Effector CD8-positive, alpha-beta T cell (primary cell): ENCODE measurements at places on chromosomes 16 and 17.

GRCh38 chr17:32124985-32125847, 17.1 kb upstream of the RHOT1 start:
- DNase-seq: no peak

GRCh38 chr16:27978876-27979275, 84.6 kb downstream of the GSG1L start:
- no peak for DNase-seq

- no peak for DNase-seq
Observed at GRCh38 chr17:41824086-41824485, 11.3 kb downstream of the FKBP10 start.

DNA sequence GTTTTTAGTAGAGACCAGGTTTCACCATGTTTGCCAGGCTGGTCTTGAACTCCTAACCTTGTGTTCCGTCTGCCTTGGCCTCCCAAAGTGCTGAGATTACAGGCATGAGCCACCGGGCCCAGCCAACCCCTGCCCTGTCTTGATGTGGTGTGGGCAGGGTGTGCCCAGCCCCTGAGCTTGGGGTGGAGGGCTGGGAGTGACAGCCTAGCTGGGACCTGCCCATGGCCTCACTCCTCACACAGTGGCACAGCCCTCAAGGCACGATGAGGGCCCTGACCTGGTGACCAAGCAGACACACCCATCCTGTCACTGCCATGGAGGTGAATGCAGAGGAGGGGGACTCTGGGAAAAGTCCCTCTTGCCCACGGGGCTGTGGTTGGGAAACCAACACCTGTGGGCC, 3.0 kb downstream of the IL32 start:
- no peak for DNase-seq

DNA sequence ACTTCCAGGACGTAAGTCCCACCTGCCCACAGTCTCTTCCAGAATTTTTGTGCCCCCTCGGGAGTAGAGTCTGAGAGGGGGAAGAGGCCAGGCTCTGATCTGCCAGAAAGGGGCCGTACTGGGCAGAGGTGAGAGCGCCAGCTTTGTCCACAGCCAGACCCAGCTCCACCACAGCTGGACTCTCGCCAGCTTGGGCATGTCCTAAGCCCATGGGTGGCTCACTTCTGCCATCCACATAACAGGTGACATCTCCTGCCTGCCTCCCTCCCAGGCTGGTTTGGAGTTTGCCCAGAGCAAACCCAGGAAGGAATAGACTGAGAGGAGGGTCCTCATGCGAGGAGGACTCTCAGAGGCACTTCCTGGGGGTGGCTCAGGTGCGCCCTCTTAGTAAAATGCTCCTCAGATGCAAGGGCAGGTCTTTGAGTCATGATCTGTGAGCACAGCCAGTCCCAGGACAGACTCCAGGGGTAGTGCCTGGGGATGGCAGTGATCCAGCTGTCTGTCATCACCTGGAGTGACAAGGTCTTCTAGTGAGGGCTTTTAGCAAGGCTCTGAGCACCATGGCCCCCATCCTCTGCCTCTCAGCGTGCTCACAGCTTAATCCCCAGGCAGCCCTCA, 89.2 kb downstream of the AMFR start:
- DNase-seq: no peak

DNA sequence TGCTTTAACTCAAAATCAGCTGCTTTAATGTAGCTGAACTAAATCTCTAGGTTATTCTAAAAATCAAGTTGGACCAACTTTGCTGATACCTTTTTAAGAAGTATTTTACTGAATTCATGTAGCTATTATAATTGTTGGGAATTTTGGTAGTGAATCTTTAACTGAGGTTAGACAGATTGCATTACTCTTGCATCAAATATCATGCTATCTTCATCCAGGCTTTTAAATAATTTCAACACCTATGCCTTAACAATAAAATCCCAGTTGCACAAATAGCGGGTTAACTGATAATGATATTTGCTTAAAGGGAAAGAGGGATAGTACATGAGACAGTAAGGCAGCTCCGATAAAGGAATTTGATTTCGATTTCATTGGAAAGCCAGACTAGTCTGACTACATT, 241.3 kb upstream of the TBX2 start:
- no peak for DNase-seq

GRCh38 chr17:5846001-5846400, 224.2 kb upstream of the WSCD1 start:
- no peak for DNase-seq

GRCh38 chr17:74831444-74832146, 28.1 kb downstream of the GRIN2C start:
- DNase-seq: no peak

- no peak for DNase-seq
Observed at GRCh38 chr17:2595716-2596115, 2.3 kb downstream of the PAFAH1B1 start.

GRCh38 chr17:76884995-76885893, 17.0 kb downstream of the MGAT5B start:
- DNase-seq: no peak

DNA sequence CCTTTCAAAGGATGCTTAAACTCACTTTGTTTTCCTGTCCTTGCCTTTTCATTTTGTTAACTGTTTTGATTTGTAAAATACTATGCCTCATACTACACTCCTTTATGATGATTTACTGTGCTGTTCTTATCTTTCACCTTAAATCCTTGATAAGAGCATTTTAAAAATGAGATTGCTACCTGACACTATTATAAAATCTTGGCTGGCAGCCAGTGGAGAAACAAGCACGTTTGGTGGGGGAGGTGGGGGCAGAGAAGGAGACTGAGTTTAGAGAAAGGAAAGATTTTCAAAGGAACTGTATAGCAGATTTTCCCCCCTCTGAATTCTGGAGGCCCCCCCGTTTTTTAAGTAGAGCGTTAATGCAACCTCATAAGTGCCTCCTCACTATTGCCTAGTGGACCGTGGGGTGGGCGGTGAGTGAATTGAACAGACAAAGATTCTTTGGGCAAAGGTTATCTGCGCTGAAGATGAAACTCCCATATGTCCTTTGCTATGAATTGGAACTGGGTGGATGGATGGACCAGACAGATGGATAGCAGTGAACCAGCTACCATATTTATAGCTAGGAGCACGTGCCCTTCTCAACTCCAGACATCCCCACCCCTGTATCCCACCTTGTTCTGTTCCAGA, 200.2 kb downstream of the CCDC182 start:
- DNase-seq: no peak
